T-cell (primary cell): ENCODE measurements at places on chromosomes 1 and 21. TPM values are rescaled to one million over a fixed set of nuclear protein-coding genes. Genes with fewer than 3 reads are reported as not detected.

The LCE1C gene
- not detected for total RNA-seq

The OPTC gene
- total RNA-seq: not detected

The CR1L gene
- total RNA-seq: not detected

The NHLH1 gene
- total RNA-seq: 0.38 TPM

The LIPI gene
- not detected for total RNA-seq

The FNDC10 gene
- total RNA-seq: 2.1 TPM

The TDRD5 gene
- not detected for total RNA-seq

- peaks cover 9% of the 10 kb centered on the region for H3K4me1 ChIP-seq
- no peaks in the 10 kb centered on the region for H3K27me3 ChIP-seq
- DNase-seq: no peak
- H3K27ac ChIP-seq: peak overlapping the region; percentile 100
- H3K4me3 ChIP-seq: peak overlapping the region; percentile 87
- H3K36me3 ChIP-seq: peaks cover 3% of the 10 kb centered on the region
Measured at GRCh38 chr1:155209312-155209721, 822 bp downstream of the MTX1 start.

DNA sequence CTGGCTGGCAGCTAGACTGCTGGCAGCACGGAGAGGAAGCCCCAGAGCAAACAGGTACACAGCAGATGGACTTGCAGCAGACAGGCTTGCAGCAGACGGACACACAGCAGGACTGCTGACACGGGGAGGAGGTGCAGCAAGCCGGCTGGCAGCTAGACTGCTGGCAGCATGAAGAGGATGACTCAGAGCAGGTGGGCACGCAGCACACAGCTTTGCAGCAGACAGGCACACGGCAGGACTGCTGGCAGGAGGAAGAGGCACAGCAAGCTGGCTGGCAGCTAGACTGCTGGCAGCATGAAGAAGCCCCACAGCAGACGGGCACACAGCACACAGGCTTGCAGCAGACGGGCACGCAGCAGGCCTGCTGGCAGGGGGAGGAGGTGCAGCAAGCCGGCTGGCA, 498 bp downstream of the KRTAP10-2 start:
- H3K27ac ChIP-seq: no peak overlapping the region
- no peak overlapping the region for H3K4me3 ChIP-seq
- H3K36me3 ChIP-seq: no peaks in the 10 kb centered on the region
- no peaks in the 10 kb centered on the region for H3K27me3 ChIP-seq
- peaks cover 15% of the 10 kb centered on the region for H3K4me1 ChIP-seq

- no peak overlapping the region for H3K27ac ChIP-seq
- H3K36me3 ChIP-seq: no peaks in the 10 kb centered on the region
- H3K4me1 ChIP-seq: no peaks in the 10 kb centered on the region
- H3K27me3 ChIP-seq: peaks cover 14% of the 10 kb centered on the region
Measured at GRCh38 chr21:45859762-45860357, 121.7 kb upstream of the COL6A1 start.

GRCh38 chr1:225635649-225636048, 17.3 kb downstream of the ENAH start:
- no peak for DNase-seq
- no peak overlapping the region for H3K27ac ChIP-seq
- no peaks in the 10 kb centered on the region for H3K36me3 ChIP-seq
- H3K4me3 ChIP-seq: no peak overlapping the region
- peaks cover 6% of the 10 kb centered on the region for H3K27me3 ChIP-seq

- no peak overlapping the region for H3K27ac ChIP-seq
- DNase-seq: no peak
- H3K4me3 ChIP-seq: no peak overlapping the region
Measured at GRCh38 chr1:74280642-74281396, 45.6 kb downstream of the TNNI3K start.

GRCh38 chr1:15577691-15578090, 7.2 kb downstream of the AGMAT start:
- no peak overlapping the region for H3K4me3 ChIP-seq
- no peaks in the 10 kb centered on the region for H3K27me3 ChIP-seq
- peaks cover 10% of the 10 kb centered on the region for H3K36me3 ChIP-seq
- peak overlapping the region; percentile 86 for H3K27ac ChIP-seq
- no peak for DNase-seq

DNA sequence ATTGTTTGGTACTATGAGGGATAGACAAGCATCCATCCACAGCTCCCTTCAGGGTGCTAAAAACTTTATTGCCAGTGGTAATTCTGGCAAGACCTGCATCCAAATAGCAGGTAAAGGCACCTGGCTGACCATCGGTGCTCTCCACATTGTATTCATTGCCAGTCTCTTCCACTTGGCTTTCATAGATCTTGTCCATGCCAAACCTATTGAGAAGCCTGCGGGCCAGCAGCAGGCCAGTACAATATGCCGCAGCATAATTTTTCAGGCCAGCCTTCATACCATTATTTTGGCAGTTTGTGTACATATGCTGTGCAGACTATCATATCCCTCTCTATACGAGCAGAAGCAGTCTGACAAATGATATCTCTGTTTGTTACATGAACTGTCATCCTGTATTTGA, 70.2 kb downstream of the SWT1 start:
- H3K27me3 ChIP-seq: no peaks in the 10 kb centered on the region
- no peaks in the 10 kb centered on the region for H3K36me3 ChIP-seq
- H3K4me3 ChIP-seq: no peak overlapping the region
- DNase-seq: no peak

- H3K36me3 ChIP-seq: no peaks in the 10 kb centered on the region
- peaks cover 2% of the 10 kb centered on the region for H3K27me3 ChIP-seq
- no peak overlapping the region for H3K4me3 ChIP-seq
- no peak for DNase-seq
Measured at GRCh38 chr1:183586926-183587325, 3.3 kb downstream of the NCF2 start.

DNA sequence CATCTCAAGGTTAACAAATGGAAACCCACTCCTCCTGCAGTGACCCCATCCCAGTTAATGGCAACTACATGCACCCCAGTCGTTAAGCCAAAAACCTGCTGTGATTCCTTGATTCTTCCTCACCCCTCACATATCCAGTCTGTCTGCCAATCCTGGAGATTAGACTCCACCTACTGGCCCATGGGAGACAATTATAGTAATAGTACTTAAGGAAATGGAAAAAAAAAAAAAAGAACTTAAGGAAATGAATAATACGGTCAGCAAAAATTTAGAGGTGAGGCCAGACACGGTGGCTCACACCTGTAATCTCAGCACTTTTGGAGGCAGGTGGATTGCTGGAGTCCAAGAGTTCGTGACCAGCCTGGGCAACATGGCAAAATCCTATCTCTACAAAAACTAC, 7.0 kb downstream of the NOL9 start:
- H3K4me3 ChIP-seq: no peak overlapping the region
- peak overlapping the region; percentile 77 for H3K27ac ChIP-seq
- no peaks in the 10 kb centered on the region for H3K27me3 ChIP-seq
- DNase-seq: no peak

DNA sequence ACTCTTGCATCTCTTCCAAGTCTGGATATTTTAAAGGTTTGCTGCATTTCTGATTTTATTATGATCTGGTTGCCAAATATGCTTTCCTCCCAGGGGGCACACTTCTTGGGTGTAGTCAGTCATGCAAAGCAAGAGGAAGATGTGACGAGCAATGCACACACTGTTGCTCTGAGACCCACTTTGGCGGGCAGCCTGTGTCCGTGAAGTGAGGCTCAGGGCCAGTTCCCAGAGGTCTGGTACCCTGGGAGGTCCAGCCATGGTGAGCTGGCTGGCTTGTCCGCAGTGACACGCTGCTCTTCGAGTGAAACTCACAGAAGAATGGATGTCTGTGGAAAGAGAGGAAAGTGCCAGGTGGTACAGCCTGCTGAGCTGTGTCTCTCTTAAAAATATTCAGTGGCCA, 52.8 kb upstream of the EDN2 start:
- no peaks in the 10 kb centered on the region for H3K36me3 ChIP-seq
- no peak overlapping the region for H3K27ac ChIP-seq
- no peaks in the 10 kb centered on the region for H3K27me3 ChIP-seq
- no peak overlapping the region for H3K4me3 ChIP-seq

GRCh38 chr1:27970401-27970800, 10.6 kb downstream of the XKR8 start:
- H3K4me1 ChIP-seq: no peaks in the 10 kb centered on the region
- no peak overlapping the region for H3K27ac ChIP-seq
- H3K27me3 ChIP-seq: no peaks in the 10 kb centered on the region
- no peak overlapping the region for H3K4me3 ChIP-seq
- DNase-seq: no peak
- peaks cover 59% of the 10 kb centered on the region for H3K36me3 ChIP-seq

DNA sequence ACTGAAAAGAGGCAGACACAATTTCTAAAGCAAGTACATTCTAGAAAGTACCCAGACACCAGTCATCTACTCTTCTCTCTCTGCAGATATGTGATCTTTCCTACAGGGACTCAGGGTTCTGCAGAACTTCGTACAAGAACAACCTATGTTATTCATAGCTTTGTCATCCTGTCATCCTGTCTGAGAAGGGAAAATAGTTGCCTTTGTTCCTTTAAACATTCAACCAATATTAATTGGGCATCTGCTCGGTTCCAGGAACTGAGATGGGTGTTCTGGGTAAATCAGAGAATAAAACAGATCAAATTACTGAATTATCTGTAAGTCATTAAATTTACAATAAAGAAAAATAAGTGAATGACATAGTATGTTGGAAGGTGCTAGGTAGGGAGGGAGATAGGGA, 504.9 kb downstream of the MATN1 start:
- H3K4me3 ChIP-seq: no peak overlapping the region
- no peak for DNase-seq
- no peaks in the 10 kb centered on the region for H3K36me3 ChIP-seq
- H3K4me1 ChIP-seq: no peaks in the 10 kb centered on the region
- H3K27ac ChIP-seq: no peak overlapping the region
- H3K27me3 ChIP-seq: peaks cover 13% of the 10 kb centered on the region

DNA sequence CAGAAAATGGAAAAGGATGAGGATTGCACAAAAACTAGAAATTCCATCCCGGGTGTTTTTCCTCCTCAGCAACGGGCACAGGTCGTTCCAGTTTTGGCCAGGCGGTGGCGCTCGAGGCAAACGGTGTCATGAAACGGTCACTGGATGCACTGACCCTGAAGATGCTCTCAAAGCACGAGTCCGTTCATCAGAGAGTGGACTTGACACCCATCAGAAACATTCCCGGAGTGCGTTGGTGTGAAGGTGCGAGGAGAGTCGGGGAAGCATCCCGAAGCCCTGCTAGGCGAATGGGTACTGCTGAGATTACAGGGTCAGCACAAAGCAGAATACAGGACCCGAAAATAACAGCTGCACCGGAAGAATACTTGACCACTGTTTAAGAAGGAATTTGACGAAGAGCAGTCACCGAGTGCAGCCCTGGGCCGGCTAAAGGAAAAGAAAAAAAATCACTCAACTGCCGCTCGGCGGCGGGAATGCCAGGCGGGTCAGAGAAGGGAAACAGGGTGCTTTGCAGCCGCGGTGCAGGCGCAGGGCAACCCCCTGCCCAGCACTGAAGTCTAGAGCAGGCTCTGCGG, 71.7 kb upstream of the ETS2 start:
- no peaks in the 10 kb centered on the region for H3K36me3 ChIP-seq
- peak overlapping the region; percentile 87 for H3K4me3 ChIP-seq
- peak; percentile 34 for DNase-seq
- H3K27ac ChIP-seq: no peak overlapping the region
- H3K27me3 ChIP-seq: no peaks in the 10 kb centered on the region
- H3K4me1 ChIP-seq: peaks cover 6% of the 10 kb centered on the region

- H3K36me3 ChIP-seq: no peaks in the 10 kb centered on the region
- no peak overlapping the region for H3K27ac ChIP-seq
- H3K27me3 ChIP-seq: peaks cover 27% of the 10 kb centered on the region
- DNase-seq: peak; percentile 3
- peaks cover 18% of the 10 kb centered on the region for H3K4me1 ChIP-seq
Measured at GRCh38 chr1:153261281-153262069, 2.0 kb downstream of the LORICRIN start.

- H3K36me3 ChIP-seq: no peaks in the 10 kb centered on the region
- H3K4me3 ChIP-seq: no peak overlapping the region
- H3K27me3 ChIP-seq: no peaks in the 10 kb centered on the region
- H3K27ac ChIP-seq: no peak overlapping the region
Measured at GRCh38 chr1:69233463-69233862, 334.3 kb upstream of the LRRC7 start.

- no peak within 1 kb of the TSS for H3K27ac ChIP-seq
- no peaks in the 10 kb centered on the region for H3K36me3 ChIP-seq
- DNase-seq: peak; percentile 23
- H3K27me3 ChIP-seq: peaks cover 9% of the 10 kb centered on the region
- H3K4me3 ChIP-seq: peak within 1 kb of the TSS; percentile 67
Measured at GRCh38 chr1:236064674-236065508, at the start of gene NID1. Gene NID1, minus strand, starts transcription at chr1:236065090. Its CDS starts 11 bp downstream, at chr1:236065079.

GRCh38 chr1:58497499-58497898, 49.0 kb downstream of the OMA1 start:
- H3K27ac ChIP-seq: no peak overlapping the region
- no peaks in the 10 kb centered on the region for H3K27me3 ChIP-seq
- no peak overlapping the region for H3K4me3 ChIP-seq
- H3K4me1 ChIP-seq: peaks cover 2% of the 10 kb centered on the region
- no peak for DNase-seq

DNA sequence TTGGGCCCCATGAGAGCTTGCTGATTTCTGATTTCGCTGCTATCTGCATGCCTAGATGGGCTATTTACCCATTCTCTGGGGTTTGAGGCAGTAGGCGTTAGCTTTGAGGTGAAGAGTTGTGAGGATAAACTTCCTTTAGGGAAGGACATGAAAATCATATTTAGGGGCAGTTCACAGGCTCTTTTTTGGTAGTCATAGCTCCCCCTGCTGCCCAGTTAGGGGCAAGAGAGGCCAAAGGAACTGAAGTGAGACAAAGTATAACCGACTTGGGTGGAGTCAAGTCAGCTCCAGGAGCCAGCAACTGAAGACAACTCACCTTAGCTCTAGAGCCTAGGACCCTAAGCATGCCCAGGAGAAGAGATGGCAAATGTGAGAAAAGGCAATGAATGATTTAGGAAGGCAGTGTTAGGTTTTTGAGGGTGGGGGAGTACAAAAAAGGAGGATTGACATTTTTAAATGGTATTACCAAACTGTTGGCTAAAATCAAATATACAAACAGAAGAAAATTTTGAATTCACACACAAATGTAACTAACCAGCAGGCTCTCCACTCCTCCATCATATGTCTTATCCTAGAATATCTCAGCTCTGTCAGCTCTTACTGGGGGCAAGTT, 625.2 kb downstream of the LMO4 start:
- H3K4me3 ChIP-seq: no peak overlapping the region
- no peaks in the 10 kb centered on the region for H3K4me1 ChIP-seq
- H3K27ac ChIP-seq: no peak overlapping the region

DNA sequence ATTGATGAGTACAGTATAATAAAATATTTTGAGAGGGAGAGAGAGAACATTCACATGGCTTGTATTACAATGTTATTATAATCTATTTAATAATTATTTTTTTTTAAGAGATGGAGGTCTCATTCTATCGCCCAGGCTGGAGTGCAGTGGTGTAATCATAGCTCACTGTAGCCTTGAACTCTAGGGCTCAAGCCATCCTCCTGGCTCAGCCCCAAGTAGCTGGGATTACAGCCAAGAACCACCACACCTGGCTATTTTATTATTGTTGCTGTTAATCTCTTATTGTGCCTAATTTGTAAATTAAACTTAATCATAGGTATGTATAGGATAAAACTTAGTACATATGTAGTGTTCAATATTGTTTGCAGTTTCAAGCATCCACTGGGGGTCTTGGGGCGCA, 57.8 kb downstream of the HS2ST1 start:
- no peak overlapping the region for H3K4me3 ChIP-seq
- no peak overlapping the region for H3K27ac ChIP-seq
- DNase-seq: no peak
- no peaks in the 10 kb centered on the region for H3K27me3 ChIP-seq
- no peaks in the 10 kb centered on the region for H3K36me3 ChIP-seq
